ENCODE measurements at places on chromosomes 3 and 15.

DNA sequence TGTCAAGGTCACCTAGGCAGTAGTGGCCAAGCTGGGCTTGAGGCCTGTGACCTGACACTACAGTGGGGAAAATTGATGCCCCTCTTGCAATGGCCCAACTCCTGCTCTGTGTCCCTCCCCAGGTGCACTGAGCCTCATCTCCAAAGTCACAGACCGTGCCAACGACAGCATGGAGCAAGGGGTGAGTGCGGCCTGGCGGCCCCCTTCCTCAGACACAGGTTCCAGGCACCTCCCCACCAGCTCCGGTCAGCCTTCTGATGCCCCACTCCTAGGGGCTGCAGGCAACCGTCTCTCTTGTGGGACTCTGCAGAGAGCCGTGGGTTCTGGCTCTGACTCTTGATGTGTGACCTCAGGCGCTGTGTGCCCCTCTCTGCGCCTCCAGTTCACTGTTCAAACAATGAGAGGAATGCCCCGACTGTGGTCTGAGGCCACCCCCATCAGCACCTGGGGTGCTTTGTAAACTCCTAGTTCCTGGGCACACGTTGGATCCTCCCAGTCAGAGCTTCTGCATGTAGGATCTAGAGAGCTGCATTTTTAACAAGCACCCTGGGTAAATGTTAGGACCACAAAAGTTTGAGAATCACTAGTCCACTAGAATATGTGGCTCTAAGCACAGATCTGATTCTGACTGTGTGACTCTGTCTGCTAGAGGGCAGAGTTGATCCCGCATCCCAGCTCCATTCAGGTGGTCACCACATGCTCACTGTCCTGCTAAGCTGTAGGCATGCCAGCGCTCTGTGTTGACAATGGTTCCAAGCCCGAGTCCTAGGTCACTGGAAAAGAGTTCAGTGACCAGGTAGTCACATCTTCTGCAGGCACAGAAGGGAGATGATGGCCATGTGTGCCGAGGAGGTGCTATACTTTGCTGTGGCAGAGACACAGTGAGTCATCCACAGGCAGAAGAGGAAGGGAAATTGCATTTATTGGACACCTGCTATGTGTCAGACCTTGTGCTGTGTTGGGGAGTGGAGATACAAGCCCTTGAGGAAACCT, 46.2 kb upstream of the NR2C2 start:
- DNase-seq: no peak

GRCh38 chr3:116039651-116039985, 405.7 kb downstream of the LSAMP start:
- DNase-seq: no peak

DNA sequence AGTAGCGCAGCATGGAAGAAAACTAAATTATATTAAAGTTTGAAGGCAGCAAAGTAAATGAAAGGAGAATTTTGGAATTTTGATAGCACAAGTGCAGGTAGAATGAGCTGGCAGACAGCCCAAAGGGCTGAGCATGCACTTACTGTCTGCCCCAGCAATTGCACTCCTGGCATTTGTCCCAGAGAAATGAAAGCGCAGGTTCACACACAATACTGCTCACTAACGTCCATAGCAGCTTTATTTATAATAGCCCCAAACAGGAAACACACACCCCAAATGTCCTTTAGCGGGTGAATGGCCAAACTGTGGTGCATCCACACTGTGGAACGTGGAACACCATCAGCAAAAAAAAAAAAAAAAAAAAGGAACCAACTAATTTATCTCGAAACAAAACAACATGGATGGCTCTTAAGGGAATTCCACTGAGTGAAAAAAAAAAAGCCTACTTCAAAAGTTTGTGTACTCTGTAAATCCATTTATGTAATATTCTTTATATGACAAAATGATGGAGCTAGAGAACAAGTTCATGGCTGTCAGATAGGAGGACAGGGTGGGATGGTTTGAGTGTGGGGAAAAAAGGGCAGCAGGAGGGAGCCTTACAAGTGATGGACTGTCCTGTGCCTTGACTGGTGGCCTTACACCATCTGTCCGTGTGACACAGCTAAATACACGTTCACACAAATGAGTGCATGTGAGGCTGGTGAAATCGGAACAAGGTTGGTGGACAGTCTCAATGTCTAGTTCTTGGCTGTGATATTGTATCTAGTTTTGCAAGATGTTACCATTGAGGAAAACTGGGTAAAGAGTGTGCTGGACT, 6.0 kb upstream of the TM2D3 start:
- no peak for DNase-seq

DNA sequence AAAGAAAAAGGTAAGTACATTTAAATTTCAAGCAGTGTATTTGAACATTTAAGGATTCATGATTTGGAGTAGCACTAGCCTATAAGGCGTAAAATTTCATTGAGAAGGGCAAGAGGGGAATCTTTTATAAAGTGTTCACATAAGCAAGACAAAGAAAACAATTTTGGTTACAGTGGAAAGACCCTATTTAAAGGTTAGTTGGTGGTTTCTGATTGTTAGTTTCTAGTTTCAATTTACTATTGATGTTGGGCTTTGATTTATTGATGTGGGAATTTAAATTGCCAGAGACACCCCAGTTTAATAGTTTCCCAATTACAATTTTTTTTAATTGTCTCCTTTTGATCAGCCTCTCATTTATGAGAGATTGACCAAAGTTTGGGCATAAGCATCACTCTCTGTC, 19.5 kb downstream of the ROBO2 start:
- DNase-seq: no peak

DNA sequence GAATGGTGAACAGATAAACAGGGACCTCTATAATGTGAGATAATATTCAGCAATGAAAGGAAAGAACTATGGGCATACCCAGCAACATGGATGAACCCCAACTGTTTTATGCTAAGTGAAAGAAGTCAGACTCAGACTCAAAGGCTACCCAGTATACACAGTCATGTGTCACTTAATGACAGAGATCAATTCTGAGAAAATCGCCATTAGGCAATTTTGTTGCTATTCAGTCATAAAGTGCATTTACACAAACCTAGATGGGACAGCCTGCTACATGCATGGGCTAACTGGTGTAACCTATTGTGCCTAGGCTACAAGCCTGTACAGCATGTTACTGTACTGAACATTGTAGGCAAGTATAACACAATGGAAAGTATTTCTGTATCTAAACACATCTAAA, 76.5 kb downstream of the B3GNT5 start:
- DNase-seq: no peak

DNA sequence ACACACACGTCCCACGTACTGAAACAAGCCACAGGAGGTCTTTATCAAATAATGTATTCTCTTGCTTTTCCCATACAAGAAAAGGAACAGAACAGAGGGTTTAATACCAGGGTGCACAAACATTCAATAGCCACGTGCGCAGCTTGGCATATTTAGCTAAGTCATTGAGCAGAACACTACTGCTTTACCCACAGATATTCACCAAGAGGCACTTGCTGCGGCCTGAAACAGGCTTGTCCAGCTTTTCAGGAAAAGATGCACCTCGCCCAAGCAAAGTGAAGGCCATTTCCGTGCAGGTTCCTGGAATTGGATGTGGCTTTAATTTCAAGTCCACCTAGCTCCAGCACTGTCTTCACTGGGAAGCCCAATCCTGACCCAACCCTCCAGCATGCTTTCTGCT, 17.6 kb downstream of the ZDHHC3 start:
- no peak for DNase-seq

- no peak for DNase-seq
Observed at GRCh38 chr3:77179762-77180161, 139.9 kb downstream of the ROBO2 start.

GRCh38 chr15:81001152-81002008, 657 bp downstream of the TLNRD1 start:
- DNase-seq: no peak

DNA sequence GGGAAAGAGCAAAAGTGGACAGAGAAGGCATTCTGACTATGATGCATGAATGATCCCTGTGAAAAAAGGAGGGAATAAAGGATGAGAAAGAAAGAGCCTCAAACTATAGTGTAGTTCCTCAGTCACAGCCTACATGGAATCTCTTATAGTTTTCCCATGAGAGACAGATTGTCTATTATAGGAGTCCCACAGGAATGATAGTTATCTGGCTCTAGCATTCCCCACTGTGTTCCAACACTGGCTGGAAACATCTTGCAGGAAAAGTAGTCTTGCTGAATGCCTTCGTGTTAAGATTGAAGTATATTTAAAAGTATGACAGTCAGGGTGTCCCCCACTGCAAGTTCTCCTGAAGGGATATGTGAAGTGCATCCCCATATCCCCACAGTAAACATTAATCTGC, 641.5 kb upstream of the NECTIN3 start:
- DNase-seq: no peak

DNA sequence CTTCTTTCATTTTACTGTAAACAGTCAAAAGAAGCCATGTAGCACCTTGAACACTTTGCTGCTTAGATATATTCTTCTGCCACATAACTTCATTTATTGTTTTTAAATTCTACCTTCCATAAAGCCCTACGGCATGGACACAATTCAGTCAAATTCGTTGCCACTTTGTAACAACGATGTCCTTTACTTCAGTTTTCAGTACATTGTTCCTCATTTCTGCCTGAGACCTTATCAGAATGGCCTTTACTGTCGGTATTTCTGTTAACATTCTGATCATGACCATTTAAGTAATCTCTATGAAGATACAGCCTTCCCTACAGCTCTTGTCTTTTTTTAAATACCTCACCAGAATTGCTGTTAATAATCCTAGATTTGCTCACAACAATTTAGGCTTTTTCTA, 466.9 kb downstream of the NAALADL2 start:
- no peak for DNase-seq

GRCh38 chr3:70889162-70890019, 577.0 kb upstream of the MDFIC2 start:
- no peak for DNase-seq

DNA sequence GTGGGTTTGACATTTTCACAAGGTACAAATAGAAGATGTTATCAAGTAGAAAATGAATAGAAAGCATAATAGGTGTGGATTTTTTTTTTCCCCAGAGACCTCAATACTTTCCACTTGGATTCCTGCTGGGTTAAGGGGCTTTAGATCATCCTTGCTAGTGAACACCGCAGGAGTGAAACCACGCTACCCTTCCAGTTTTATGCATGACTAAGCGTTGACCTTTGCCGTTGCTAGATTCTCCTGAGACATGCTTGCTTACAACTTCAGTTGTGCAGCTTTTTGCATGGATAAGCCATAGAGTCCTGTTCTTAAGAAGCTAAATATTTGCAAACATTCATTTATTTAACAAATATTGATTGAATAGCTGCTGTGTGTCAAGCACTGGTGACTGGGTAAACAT, 299.7 kb upstream of the LMCD1 start:
- no peak for DNase-seq

GRCh38 chr3:37492977-37493471, 318.6 kb upstream of the LRRFIP2 start:
- DNase-seq: no peak

DNA sequence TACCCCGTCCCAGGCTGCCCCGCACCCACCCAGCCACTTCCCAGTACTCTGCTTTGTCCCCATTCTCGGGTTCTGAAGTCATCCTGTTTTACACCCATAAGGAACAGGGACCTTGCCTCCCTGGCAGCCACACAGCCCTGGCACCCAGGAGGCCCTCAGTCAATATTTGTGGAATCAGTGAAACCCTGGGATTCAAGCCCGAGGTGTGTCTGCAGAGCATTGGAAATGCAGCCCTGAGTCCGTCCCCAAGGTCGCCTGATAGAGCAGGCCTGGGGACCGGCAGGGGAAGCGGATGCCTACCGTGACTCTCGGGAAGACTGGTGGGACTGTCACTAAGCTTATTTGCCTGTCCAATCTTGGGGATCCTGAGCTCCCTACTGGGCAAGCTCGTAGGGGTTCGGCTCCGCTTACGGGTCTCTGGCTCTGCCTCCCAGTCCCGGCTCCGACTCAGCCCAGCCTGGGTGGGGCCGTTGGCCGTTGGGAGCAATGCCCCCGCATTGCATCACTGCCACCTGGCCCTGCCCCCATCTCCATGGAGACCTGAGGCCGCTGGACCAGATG, 64.4 kb upstream of the TAMM41 start:
- no peak for DNase-seq

DNA sequence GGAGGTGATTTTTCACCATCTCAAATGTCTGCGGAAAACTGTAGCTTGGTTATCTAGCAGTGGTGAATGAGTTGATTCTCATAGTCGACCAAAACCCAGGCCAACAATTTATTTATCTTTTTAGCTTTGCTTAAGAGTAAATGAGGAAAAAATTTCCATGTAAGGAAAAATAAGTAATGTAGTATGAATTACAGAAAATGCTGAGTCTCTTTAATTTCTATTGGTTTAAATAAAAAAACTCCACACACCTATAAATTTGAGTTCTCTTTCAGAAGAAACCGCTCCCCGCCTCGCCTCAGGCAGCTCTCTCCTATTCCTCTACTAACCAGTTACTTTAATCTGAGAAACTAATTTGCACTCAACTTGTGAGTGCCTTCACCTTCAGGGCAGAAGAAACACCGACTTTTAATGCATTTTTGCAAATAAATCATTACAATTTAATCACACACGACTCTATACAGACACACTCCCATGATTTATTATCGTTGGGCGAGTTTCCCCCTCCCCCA, 540 bp upstream of the RSRC1 start:
- DNase-seq: no peak

DNA sequence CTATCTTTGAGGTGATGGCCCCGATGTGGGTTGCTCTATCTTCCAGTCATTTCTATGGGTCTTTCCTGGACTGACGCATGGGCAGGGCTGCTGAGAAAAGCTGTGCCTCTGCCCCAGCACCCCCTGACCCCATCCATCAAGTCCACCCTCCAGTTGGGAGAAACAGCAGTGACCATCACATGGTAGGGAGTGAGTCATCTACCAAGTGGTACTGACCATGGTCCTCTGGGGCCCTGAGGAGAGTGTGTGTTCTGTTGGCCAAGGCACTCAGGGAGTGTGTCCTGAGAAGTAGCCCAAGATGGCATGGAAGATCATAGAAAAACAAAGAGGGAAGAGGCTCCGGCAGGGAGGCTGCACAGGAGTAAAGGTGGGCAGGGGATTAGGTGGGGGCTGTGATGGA, 1.6 kb upstream of the DNAH1 start:
- DNase-seq: no peak

DNA sequence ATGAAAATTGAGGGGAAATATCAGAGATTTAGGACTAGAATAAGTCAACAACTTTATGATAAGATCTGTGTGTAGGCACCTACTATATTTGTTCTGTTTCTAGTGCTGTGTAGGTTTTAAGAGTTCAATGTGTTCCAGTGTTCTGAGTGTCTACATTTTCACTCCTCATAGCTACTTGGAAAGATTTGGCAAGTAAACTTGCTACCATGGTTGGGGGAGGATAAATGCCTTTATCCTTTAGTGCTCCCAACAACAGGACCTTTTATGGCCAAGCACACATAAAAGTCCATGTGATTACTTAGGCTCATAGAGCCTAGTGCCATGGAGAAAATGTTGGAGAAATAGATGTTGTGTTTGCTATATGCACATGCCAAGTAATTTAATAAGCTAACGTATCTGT, 64.0 kb downstream of the LYSMD4 start:
- no peak for DNase-seq

- DNase-seq: no peak
Observed at GRCh38 chr3:169342652-169343505, 320.6 kb downstream of the MECOM start.

GRCh38 chr3:18030371-18030870, 288.0 kb upstream of the TBC1D5 start:
- no peak for DNase-seq
